ENCODE measurements at places on chromosomes 5 and 9. TPM values are rescaled to one million over a fixed set of nuclear protein-coding genes. Genes with fewer than 3 reads are reported as not detected.
A peak's percentile ranks its signal among the peaks of the same experiment; 100 is the strongest.

GRCh38 chr9:85223506-85224125 is 518.1 kb downstream of the AGTPBP1 start:
- H3K4me1 ChIP-seq: no peaks in the 10 kb centered on the region
- H3K27ac ChIP-seq: no peak overlapping the region
- no peaks in the 10 kb centered on the region for H3K36me3 ChIP-seq
- no peak for DNase-seq
- no peak overlapping the region for H3K4me3 ChIP-seq

DNA sequence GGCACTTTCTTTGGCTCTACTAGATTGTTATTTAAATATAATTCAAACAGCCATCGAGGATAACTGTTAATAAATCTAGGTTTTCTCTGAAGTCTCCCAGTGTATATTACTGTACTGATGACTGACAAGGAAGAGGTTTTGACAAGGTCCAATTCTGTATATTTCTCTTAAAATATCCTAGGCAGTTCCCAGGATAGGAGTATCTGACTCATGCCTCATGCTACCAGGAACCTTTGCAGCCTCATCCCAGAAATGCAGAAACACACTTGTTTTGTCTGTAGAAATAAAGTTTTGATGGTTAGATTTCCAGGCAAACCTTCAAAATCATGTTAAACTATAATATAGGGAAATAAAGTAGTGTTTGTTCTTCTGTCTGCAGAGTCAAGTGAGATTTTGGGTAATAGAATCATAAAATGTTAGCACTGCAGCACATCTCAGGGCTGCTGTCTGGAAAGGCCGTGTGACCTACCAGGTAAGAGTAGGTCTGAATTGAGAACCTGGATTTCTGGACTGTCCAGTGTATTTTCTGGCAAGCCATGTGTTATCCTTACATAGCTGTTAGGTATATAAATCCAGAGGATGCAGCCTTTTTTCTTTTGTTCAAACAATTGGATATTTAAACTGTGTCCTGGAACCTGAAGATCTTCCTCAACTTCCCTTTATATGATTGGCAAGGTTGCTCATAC is 8.3 kb downstream of the UBE2D2 start:
- DNase-seq: no peak
- H3K27ac ChIP-seq: no peak overlapping the region

DNA sequence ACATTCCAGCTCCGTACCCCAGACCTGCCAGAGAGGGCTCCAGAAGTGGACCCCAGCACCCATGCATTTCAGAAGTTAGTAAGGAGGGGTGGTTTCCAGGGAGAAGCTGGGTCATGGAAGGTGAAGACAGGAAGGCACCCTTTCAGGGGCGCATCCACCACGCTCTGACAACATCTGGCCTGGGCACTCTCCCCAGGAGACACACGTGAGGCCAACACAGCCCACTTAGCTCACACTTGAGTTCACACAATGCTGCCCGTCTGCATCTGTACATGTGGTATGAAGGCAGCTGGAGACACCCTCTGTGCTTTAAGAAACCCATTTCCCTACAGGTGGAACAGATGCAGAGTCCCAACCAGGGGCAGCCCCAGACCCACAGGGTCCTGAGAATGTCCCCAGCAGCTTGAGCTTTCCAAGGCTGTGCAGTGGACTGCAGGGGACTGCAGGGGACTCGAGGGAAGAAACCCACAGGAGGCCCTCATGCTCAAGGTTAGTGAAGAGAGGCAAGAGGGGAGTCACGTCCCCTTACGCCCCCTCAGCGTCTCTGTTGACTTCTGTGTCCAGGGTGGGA is 326.8 kb upstream of the IRX1 start:
- no peaks in the 10 kb centered on the region for H3K27me3 ChIP-seq
- H3K36me3 ChIP-seq: no peaks in the 10 kb centered on the region
- no peak for DNase-seq
- H3K4me3 ChIP-seq: no peak overlapping the region

DNA sequence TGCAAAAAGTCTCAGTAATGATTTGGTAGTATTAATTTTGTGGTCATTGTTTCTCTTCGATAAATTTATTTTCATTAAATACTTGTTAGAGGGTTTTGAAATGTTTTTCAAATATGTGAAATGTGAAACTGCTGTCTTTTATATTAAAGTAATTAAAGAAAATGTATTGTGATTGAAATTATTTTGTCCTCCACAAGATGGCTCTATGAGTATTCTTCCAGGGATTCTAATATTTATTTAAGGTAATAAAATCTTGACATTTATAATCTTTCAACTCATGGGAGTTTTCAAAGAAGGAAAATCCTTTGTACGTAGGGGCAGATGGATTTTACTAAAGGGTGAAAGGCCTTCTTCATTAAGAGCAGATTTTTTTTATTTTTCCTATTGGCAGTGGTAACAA is 19.3 kb downstream of the ISOC1 start:
- no peak overlapping the region for H3K27ac ChIP-seq
- H3K27me3 ChIP-seq: no peaks in the 10 kb centered on the region
- no peaks in the 10 kb centered on the region for H3K36me3 ChIP-seq
- H3K4me1 ChIP-seq: no peaks in the 10 kb centered on the region
- H3K4me3 ChIP-seq: no peak overlapping the region
- peak; percentile 16 for DNase-seq

DNA sequence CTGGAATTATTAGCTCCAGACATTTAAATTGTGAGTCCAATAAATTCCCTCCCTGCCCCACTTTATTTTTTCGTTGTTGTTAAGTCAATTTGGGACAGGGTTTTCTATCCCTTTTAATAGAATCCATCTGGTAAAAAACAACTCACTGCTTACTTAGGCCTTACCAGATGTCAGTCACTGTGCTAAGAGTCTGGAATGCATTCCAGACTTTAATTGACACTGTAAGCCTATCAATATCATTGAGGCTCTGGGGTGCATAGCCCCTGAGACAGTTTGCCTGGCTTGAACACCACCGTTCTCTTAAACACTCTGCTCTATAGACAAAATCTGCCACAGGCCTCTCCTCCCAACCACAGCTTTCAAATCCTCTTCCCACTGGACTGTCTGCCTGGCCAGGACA is 175.9 kb downstream of the NSG2 start:
- no peak for DNase-seq
- H3K27me3 ChIP-seq: peaks cover 88% of the 10 kb centered on the region
- H3K27ac ChIP-seq: no peak overlapping the region
- no peak overlapping the region for H3K4me3 ChIP-seq

DNA sequence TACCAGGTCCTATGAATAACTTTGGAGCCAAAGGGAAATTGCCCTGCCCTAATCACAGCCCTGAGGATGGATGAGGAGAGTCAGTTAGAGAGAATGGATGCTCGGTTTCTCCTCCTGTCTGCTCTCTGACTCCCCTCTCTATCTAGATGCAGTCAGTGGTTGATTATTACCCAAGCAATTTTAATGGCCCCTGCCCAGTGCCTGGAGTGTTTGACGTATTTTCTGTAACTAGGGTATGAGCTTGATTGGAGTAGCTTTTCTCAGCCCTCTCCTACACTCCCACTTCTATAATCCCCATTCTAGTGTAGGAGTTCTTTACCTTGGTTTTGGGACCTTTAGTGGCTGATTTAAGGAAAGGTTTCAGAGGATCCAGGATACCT is 60.4 kb downstream of the DOCK2 start:
- no peaks in the 10 kb centered on the region for H3K36me3 ChIP-seq
- H3K27ac ChIP-seq: no peak overlapping the region
- H3K27me3 ChIP-seq: no peaks in the 10 kb centered on the region
- H3K4me3 ChIP-seq: no peak overlapping the region
- DNase-seq: no peak

The TAF11L10 gene
- total RNA-seq: not detected

The SPINK6 gene
- total RNA-seq: not detected

The WWC1 gene
- 44.2 TPM for total RNA-seq
